ENCODE measurements at places on chromosomes 6 and 20. TPM values are rescaled to one million over a fixed set of nuclear protein-coding genes. Genes with fewer than 3 reads are reported as not detected.

Gene RBBP8NL
- not detected for total RNA-seq

Gene HLA-DRB5
- 6.9 TPM for total RNA-seq

Gene ATP6V1G2
- total RNA-seq: 4.1 TPM

Gene CLDN20
- not detected for total RNA-seq

Gene POU5F1
- total RNA-seq: not detected

Gene GABRR1
- total RNA-seq: not detected

Gene FOXQ1
- not detected for total RNA-seq

Gene GSTA3
- not detected for total RNA-seq

Gene REM1
- not detected for total RNA-seq

Gene MGME1
- 13.0 TPM for total RNA-seq

Gene DDX27
- total RNA-seq: 57.7 TPM
